ENCODE measurements at places on chromosomes 6 and 20. TPM values are rescaled to one million over a fixed set of nuclear protein-coding genes. Genes with fewer than 3 reads are reported as not detected.

DNA sequence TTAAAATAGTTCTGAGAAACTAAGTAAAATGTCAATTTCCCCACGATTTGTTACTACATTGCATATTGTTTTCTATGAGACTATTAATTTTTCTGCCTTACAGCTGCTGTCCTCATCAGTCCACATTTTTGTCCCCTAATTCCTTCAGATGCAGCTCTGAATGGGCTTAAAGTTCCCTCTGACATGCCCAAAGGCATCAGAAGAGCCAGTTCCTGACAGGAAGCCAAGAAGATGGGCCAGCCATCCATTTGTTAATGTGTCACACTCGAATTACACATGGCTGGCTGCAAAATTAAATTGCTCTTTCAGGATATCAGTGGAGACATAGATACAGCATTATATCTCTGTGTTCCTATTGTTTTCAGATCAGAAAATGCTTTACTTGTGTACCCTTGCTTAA, 1223.0 kb downstream of the EPHA7 start:
- no peak overlapping the region for H3K27ac ChIP-seq
- H3K4me3 ChIP-seq = no peak overlapping the region
- H3K4me1 ChIP-seq = no peaks in the 10 kb centered on the region
- DNase-seq = no peak
- no peaks in the 10 kb centered on the region for H3K27me3 ChIP-seq

GRCh38 chr6:47169785-47170616, 127.9 kb upstream of the ADGRF1 start:
- no peak overlapping the region for H3K4me3 ChIP-seq
- DNase-seq = no peak
- no peaks in the 10 kb centered on the region for H3K36me3 ChIP-seq
- no peak overlapping the region for H3K27ac ChIP-seq
- no peaks in the 10 kb centered on the region for H3K27me3 ChIP-seq

DNA sequence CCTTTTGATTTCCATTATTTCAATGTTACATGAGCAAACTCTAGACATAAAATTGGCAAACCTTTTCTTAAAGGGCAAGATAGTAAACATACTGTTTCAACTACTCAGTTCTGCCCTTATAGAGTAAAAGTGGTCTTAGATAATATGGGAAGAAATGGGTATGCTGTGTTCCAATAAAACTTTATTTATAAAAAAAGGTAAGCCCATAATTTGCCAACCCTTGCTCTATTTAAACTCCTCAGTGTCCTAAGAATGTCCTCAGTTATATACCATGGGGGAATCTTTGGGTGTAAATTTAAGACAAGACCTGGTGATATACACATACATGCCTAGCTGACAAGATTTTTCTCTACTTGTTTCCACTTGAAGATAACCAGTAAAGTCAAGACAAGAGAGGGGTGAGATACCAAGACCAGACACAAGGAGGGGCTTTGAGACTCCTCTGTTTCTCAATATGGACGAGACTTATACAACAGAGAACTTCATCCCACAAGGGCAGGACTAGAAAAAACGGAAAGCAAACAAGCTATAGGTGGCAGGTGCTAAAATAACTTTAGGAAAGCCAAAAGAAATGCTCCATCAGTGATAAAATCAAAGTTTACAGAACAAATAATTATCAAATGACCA, 10.5 kb downstream of the SNX3 start:
- DNase-seq = no peak
- H3K27ac ChIP-seq = no peak overlapping the region
- H3K27me3 ChIP-seq = no peaks in the 10 kb centered on the region
- peaks cover 42% of the 10 kb centered on the region for H3K4me1 ChIP-seq

Gene NHLRC1
- 0.74 TPM for total RNA-seq

GRCh38 chr6:17589406-17590096, 10.6 kb upstream of the FAM8A1 start:
- no peaks in the 10 kb centered on the region for H3K36me3 ChIP-seq
- H3K4me1 ChIP-seq = no peaks in the 10 kb centered on the region
- no peaks in the 10 kb centered on the region for H3K27me3 ChIP-seq

DNA sequence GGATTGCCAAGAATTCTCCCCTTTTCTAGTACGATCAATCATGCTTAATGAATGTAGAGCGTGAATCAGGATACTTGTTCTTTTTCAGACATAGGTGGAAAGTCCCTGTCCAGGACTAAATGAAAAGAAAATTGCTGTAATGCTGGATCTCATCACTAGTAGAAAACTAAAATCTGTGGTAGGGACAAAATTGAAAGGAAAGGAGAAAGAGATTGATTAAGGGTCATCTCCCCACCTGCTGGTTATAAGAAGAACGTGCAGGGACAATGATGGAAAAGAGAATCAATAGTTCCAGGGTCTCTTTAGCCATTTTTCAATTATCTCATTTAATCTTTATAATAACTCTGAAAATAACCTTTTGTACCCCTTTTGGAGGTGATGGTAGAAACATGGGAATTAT, 18.7 kb upstream of the HLA-DRB1 start:
- no peaks in the 10 kb centered on the region for H3K27me3 ChIP-seq
- H3K36me3 ChIP-seq = no peaks in the 10 kb centered on the region
- H3K4me1 ChIP-seq = no peaks in the 10 kb centered on the region
- no peak overlapping the region for H3K27ac ChIP-seq
- DNase-seq = no peak
- no peak overlapping the region for H3K4me3 ChIP-seq

- H3K36me3 ChIP-seq = no peaks in the 10 kb centered on the region
- no peaks in the 10 kb centered on the region for H3K4me1 ChIP-seq
- H3K27ac ChIP-seq = no peak overlapping the region
These were observed 171.3 kb upstream of the CST7 start for GRCh38 chr20:24777746-24778145.

Gene CASS4
- total RNA-seq = 0.74 TPM

DNA sequence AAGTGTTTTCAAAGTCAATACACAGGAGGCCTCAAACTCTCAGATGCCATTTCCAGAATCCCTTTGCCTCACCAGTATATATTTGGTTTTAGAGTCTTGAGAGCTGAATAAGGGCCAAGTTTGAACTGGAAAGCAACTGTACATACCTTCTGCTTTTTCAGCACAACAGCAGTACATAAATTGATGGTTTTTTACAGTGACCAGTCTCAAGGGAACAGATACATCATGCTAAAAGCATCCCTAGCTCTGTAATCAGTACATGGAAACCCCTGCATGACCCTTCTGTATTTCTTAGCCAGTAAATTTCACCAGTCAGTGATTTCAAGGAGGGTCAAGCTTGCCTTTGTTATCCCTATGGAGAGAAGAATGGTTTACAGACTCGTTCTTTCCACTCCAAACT, 40.6 kb upstream of the ECHDC1 start:
- H3K27me3 ChIP-seq = no peaks in the 10 kb centered on the region
- H3K27ac ChIP-seq = no peak overlapping the region
- H3K4me1 ChIP-seq = no peaks in the 10 kb centered on the region
- no peaks in the 10 kb centered on the region for H3K36me3 ChIP-seq

- H3K36me3 ChIP-seq = no peaks in the 10 kb centered on the region
- H3K27me3 ChIP-seq = no peaks in the 10 kb centered on the region
- H3K27ac ChIP-seq = no peak overlapping the region
These were observed 271.1 kb upstream of the AGPAT4 start for GRCh38 chr6:161544801-161545480.

Measured in vagina (tissue), 2 donors.